ENCODE measurements at places on chromosomes 3 and 15.
A peak's percentile ranks its signal among the peaks of the same experiment; 100 is the strongest.

DNA sequence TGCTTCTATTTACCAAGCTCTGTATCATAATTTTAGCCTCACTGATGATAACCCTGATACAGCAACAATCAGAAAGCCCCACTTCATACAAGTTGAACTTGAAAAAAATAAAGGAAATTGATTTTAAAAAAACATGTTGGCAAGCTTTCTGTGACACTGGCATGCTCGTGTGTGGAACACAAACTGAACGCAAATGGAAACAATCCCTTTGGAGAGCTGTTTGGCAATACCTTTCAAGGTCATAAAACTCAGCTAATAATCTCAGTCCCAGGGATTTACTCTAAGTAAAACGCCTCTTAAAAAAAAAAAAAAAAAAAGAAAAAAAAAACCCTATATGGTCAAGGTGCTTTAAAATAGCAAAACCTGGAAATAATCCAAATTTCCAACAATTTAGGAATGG, 166.7 kb upstream of the BCL6 start:
- no peak for DNase-seq

DNA sequence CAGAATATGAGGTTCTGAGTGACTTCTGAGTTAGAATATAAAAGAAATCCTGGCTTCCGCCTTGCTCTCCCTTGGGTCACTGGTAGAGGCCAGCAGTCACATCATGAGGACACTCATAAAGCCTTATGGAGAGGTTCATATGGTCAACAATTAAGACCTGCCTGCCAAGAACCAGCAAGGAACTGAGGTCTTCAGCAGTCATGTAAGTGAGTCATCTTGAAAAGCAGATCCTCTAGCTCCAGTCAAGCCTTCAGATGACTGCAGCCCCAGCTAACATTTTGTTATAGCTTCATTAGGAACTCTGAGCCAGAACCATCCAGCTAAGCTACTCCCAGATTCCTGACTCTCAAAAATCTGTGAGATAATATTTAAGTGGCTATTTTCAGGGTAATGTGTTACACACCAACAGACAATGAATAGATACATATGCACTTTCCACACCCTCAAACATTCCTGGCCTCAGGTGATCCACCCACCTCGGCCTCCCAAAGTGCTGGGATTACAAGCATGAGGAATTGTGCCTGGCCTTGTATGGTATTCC, 447.2 kb downstream of the SHQ1 start:
- no peak for DNase-seq

GRCh38 chr3:71428841-71429596, 154.5 kb downstream of the FOXP1 start:
- no peak for DNase-seq

- no peak for DNase-seq
Measured at GRCh38 chr15:67050062-67050461, 15.3 kb upstream of the SMAD3 start.

DNA sequence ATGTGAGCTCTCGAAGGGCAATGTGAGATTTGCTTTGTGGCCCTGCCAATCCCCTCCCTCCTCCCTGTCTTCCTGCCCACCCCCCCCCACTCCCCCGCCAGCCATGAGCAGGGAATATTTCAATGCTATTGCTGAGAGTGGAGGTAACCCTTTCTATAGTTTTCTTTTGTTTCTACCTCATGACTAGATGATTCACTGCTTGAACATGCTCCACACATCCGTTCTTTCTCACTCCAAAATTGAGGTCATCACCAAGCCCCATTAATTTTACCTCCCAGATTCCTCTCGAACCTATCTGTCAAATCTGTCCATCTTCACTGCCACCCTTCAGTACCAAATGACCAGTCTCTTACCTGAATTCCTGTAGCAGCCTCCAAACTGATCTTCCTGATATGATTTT, 12.2 kb downstream of the ZNF774 start:
- no peak for DNase-seq

GRCh38 chr3:156554515-156554841, 439 bp downstream of the SSR3 start:
- DNase-seq = no peak

- DNase-seq = peak; percentile 36
Measured at GRCh38 chr15:52567871-52568600, 794 bp downstream of the ARPP19 start.

DNA sequence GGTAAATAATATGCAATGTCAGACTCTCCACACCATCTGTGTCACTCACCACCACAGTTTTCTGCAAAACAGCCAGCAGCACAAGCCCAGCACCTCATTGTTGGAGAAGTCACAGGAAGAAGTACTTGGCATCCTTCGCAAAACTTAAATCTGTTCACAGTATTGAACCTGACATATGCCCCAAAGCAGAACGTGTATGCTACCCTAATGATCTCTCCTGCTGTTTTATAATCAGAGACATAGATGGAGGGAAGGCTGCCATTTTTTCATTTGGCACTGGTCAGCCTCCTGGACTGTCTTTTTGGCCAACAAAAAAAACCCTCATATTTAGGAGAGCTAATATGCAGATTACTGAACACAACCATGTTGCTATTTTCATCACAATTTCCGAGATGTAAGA, 1272.9 kb downstream of the ROBO1 start:
- DNase-seq = no peak

DNA sequence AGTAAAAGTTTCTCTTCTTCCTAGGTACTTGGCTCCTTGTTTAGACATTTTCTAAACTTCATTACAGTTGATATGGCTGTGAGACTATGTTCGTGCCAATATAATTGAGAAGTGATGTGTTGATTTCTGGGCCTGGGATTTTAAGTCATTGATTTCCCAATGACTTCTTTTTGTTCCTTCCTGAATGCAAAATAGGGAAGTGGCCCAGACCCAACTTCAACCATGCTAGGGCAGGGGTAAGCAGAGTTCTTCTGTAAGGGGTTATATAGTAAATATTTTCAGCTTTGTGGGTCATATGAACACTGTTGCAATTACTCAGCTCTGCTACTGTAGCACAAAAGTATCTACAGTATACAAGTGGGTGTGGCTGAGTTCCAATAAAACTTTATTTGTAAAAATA, 320.1 kb upstream of the WNT5A start:
- no peak for DNase-seq

Data from CD4-positive, alpha-beta T cell treated with Interleukin-12 subunit alpha and Interleukin-12 subunit beta, for 1 hour (primary cell).